ENCODE measurements at places on chromosomes 7 and 10. TPM values are rescaled to one million over a fixed set of nuclear protein-coding genes. Genes with fewer than 3 reads are reported as not detected.

KIF11 gene
- total RNA-seq: 51.4 TPM

CEP55 gene
- 55.8 TPM for total RNA-seq

CCNJ gene
- total RNA-seq: 6.4 TPM

SRRM3 gene
- 0.12 TPM for total RNA-seq

HYAL4 gene
- total RNA-seq: 0.48 TPM

SAMD9L gene
- total RNA-seq: 16.4 TPM

ARL5B gene
- 17.5 TPM for total RNA-seq

IL6 gene
- 0.46 TPM for total RNA-seq

HOXA5 gene
- total RNA-seq: not detected

CHPF2 gene
- total RNA-seq: 30.3 TPM

INMT gene
- total RNA-seq: not detected

CPA2 gene
- not detected for total RNA-seq

RHBDD2 gene
- 58.6 TPM for total RNA-seq

EFCAB10 gene
- total RNA-seq: not detected

TAS2R3 gene
- 1.8 TPM for total RNA-seq

CREM gene
- total RNA-seq: 215 TPM

ANXA8 gene
- total RNA-seq: not detected

CDHR3 gene
- 0.79 TPM for total RNA-seq

ATP6V0A4 gene
- 0.74 TPM for total RNA-seq

OR13A1 gene
- not detected for total RNA-seq

PBLD gene
- total RNA-seq: 1.9 TPM

SNCG gene
- total RNA-seq: not detected

IFRD1 gene
- 88.3 TPM for total RNA-seq
